Lung (tissue), 17 donors: ENCODE measurements at places on chromosomes 13 and 19. TPM values are rescaled to one million over a fixed set of nuclear protein-coding genes. Genes with fewer than 3 reads are reported as not detected.

The MEIS3 gene
- 10.2 TPM for total RNA-seq

The SH3GL1 gene
- 68.6 TPM for total RNA-seq

DNA sequence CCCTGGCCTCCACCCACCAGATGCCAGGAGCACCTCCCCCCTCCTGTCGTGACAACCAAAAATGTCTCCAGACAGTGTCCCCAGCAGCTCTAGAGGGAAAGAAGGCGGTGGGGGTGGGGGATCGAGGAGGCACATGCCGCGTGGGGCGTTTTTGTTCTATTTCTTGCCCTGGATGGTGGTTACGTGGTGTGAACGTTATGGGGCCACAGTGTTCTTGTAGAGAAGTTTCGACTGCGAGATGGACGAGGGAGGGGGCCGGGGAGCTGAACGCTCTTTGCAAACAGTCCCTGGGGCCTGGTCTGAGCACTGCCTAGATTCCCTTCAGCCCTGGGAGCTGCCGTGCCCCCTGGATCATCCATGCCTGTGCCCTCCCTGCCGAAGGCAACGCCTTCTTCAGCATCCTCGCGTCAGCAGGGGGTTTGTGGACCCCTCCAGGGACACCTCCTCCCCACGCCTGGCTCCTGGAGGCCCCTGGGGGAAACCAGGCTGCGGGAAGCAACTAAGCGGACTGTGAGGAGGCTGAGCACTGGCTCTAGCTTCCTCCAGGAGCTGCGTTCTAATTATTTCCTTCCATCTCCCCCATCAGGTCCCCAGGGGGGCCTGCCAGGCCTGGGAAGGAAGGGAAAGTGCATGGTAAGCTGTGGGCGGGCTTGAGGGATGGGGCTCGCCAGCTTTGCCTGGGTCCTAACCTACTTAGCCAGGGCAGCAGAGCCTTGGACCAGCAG lies 131.5 kb downstream of the IER2 start:
- DNase-seq: no peak

GRCh38 chr13:46355901-46356590 lies 31.0 kb downstream of the RUBCNL start:
- no peak for DNase-seq

GRCh38 chr19:17721821-17722220 lies 2.5 kb downstream of the MAP1S start:
- peak; percentile 32 for DNase-seq
